ENCODE measurements at places on chromosomes 16 and 17.

- DNase-seq = no peak
Measured at GRCh38 chr16:15882563-15882962, 5.8 kb downstream of the CEP20 start.

- no peak for DNase-seq
Measured at GRCh38 chr17:43018008-43018853, 4.0 kb downstream of the VAT1 start.

DNA sequence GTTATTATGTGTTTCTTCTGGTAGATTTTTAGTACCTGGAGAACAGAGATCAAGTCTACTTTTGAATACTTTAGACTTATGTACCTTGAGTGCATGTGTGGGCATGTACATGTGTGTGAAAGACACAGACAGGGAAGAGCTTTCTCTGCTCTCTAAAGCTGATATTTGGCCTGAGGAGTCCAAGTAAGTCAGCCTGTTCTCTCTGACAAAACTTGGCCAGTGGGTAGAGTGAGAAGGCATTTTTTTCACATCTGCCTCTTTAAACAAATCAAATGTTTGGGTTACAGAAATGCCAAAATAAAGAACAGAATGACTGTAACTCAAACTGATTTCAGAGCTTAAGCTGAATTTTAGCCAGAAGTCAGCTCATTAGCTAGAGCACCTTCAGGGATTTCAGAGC lies 309.7 kb upstream of the DYNLRB2 start:
- DNase-seq = peak; percentile 16

GRCh38 chr16:6527646-6528045 lies 805.0 kb upstream of the RBFOX1 start:
- no peak for DNase-seq

- DNase-seq = peak; percentile 55
Measured at GRCh38 chr17:1714980-1715802, 5.0 kb upstream of the TLCD2 start.

GRCh38 chr16:68257906-68258800 lies 6.2 kb upstream of the SLC7A6 start:
- DNase-seq = peak; percentile 72

DNA sequence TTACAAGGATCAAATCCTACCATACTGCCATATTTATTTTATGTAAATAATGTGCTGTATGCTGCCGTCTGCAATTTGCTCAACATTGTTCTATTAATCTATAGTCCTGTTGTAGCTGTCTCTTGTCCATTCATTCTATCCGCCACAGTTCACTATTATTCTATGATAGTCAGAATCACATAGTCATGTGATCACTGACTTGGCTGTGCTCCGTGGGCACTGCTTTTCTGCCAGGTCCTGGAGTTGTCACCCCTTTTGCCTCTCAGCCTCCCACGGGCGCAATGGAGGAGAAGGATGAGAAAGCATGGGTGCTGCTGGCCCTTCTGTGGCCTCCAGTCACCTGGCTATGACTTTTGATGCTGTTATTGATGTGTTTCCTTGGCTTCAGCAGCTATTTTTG lies 37.3 kb upstream of the ANKFY1 start:
- DNase-seq = no peak

All from epithelial cell of prostate (primary cell).